HEK293T (cell line): ENCODE measurements at places on chromosomes 12 and 14.

DNA sequence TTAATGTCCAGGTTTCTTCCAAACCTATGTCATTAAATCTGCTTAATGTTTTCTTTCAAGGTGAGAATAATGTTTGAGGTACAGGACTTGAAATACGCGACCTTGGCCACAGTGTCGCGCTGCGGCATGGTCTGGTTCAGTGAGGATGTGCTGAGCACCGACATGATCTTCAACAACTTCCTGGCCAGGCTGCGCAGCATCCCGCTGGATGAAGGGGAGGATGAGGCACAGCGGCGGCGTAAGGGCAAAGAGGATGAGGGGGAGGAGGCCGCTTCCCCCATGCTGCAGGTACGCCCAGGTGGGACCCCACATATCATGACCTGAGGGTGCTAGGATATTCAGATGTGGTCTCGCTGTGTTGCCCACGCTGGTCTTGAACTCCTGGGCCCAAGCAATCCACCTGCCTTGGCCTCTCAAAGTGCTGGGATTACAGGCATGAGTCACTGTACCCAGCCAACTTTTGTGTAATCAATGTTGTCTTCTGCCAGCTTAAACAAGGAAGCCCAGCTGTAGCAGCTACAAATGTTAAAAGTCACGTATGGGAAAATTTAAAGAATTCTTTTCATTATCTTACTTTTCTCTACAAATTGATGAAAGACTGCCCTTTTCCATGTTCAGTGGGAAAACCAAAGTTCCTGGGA, 50.8 kb downstream of the DYNC1H1 start:
- DNase-seq, result no peak

DNA sequence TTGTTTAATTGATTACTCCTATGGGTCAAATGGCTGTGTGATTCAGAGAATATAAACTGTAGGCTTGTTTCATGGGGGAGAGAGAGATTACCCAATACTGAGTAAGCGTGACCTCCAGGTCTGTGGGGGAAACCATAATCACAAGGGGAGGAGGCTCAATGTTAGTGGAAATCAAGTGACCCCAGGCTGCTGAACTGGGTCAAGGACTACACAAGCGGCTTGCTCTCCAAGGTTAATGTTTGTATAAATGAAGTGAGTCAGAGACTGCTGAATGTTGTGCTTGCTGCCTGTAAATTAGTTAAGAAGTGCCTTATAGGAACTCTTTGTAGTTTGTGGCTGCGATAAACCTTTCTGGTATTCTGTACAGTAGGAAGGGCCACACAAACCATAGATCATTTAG, 479.7 kb downstream of the AACS start:
- no peak for DNase-seq

DNA sequence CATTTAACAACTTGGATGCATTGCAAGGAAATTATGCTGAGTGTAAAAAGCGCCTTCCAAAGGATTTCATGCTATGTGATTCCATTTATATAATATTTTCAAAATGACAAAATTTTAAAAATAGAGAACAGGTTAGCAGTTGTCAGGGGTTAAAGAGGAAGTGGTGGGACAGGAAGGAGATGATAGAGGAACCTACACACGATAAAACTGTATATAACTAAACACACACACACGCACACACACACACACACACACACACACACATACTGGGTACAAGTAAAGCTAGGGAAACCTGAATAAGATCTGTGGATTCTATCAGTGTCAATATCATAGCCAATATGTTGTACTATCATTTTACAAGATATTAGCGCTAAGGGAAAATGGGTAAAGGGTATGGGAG, 17.2 kb downstream of the TTC9 start:
- no peak for DNase-seq

GRCh38 chr12:112321245-112321644, 61.0 kb downstream of the HECTD4 start:
- no peak for DNase-seq

- no peak for DNase-seq
Observed at GRCh38 chr12:76236640-76237039, 111.6 kb downstream of the BBS10 start.

- DNase-seq, result no peak
Observed at GRCh38 chr14:59240356-59240755, 51.9 kb downstream of the DAAM1 start.

- no peak for DNase-seq
Observed at GRCh38 chr12:44674875-44675274, 201.2 kb downstream of the NELL2 start.

DNA sequence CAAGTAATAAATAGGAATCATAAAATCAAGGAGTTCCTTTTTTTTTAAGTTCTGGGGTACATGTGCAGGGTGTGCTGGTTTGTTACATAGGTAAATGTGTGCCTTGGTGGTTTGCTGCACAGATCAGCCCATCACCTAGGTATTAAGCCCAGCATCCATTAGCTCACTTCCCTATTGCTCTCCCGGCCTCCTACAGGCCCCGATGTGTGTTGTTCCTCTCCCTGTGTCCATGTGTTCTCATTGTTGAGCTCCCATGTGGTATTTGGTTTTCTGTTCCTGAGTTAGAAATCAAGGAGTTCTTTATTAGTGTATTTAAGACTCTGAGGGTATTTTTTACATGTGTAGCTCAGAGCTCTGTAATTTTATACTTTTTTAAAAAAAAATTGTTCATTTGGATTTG, 86.0 kb downstream of the SCFD1 start:
- no peak for DNase-seq

- no peak for DNase-seq
Observed at GRCh38 chr12:63301311-63301710, 150.3 kb upstream of the AVPR1A start.

- no peak for DNase-seq
Observed at GRCh38 chr12:39853003-39853402, 233.4 kb upstream of the ABCD2 start.

- DNase-seq, result no peak
Observed at GRCh38 chr14:35414365-35414764, 9.8 kb upstream of the NFKBIA start.

GRCh38 chr12:114286145-114286544, 119.8 kb downstream of the TBX5 start:
- DNase-seq, result no peak

DNA sequence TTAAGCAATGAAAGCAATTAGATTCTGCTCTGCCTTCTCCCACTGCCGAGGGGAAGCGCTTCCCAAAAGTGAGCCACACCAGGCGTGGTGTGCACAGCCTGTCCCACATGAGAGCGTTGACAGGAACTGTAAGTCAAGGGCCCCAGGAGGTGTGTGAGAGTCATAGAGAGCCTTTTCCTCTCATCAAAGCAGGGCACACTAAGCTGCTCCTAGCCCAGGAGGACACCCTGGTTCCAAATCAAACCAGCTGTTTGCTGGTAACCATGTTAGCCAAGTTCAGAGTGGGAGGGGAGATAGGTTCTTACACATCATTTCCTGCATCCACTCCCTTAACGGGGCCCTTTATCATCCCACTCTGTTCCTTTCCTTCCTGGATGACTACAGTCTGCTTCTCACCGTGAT, 98.3 kb downstream of the SPTSSA start:
- DNase-seq, result no peak

DNA sequence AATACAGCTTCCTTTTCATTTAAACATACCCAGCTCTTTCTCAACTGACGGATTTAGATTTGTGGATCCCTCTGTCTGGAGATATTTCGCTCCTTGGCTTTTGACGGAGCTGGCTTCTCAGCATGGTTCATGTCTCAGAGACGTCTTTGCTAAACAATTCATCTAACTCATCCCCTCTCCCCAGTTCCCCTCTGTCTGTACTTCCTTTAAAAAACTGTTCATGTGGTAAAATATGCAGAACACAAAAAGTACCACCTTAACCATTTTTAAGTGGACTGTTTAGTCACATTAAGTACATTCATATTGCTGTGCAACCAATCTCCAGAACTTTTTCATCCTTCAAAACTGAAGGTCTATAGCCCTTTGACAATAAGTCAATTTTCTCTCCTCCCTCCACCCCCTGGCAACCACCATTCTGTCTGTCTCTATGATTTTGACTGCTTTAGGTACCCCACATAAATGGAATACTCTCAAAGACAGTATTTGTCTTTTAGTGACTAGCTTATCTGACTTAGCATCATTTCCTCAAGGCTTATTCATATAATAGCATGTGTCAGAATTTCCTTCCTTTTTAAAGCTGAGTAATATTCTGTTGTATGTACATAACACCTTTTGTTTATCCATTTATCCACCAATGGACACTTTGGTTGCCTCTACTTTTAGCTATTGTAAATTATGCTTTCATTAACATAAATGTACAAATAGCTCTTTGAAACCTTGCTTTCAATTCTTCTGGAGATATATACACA, 399.8 kb upstream of the SOX5 start:
- no peak for DNase-seq

- DNase-seq, result no peak
Observed at GRCh38 chr12:124289634-124290600, 5.0 kb upstream of the RFLNA start.

DNA sequence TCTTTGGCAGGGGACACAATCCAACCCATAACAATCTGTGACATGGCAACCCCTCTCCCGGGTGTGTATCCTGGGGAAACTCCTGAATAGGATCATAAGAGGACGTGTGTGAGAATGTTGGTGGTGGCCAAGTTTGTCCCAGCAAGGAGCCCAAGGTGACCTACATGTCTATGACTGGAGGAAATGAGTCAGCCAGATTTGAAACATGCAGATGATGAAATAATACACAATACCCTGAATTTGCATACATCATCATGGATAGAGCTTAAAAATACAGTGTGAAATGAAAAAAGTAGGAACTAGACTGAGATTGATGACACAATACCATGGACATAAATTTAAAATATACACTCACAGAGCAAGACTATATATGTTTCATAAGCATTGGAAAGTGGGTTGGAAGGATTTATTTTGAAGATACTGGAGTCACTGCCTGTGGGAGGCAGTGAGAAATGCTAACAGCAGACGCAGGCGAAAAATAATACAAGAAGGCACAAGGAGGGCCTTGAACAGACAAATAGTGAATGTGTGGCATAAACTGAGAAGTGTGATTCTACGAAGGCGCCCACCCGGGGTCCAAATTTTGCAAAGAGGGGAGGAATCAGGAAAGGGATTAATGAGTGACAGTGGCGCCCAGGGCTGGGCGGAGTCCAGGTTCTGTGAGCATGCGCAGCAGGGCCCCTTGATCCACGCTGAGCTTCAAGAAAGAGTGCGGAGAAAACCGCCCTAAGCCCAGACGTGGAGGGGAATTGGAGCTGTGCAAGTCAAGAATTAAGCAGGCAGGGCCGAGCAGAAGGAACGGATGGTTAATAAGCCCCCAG, 7.0 kb upstream of the MAP1LC3B2 start:
- DNase-seq, result no peak

- no peak for DNase-seq
Observed at GRCh38 chr14:69137843-69138535, 14.9 kb downstream of the DCAF5 start.

- no peak for DNase-seq
Observed at GRCh38 chr12:12022306-12022936, 48.3 kb upstream of the BCL2L14 start.

DNA sequence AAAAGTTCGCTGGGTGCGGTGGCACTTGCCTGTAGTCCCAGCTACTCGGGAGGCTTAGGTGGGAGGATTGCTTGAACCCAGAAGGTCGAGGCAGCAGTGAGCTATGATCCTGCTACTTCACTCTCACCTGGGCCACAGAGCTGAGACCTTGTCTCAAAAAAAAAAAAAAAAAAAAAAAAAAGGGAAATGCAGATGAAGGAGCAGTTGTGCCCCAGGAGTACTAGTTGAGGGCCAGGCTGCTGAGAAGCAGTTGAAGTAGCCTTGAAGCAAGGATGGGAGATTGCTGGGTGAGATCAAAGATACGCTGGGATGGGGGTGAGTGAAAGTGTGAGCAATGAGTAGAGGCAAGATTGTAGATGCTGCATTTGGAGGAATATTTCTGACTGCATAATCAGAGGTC, 93.4 kb upstream of the DNM1L start:
- DNase-seq, result no peak
